Colonic mucosa (tissue), 4 donors: ENCODE measurements at places on chromosomes 3 and 15. TPM values are rescaled to one million over a fixed set of nuclear protein-coding genes. Genes with fewer than 3 reads are reported as not detected.

DNA sequence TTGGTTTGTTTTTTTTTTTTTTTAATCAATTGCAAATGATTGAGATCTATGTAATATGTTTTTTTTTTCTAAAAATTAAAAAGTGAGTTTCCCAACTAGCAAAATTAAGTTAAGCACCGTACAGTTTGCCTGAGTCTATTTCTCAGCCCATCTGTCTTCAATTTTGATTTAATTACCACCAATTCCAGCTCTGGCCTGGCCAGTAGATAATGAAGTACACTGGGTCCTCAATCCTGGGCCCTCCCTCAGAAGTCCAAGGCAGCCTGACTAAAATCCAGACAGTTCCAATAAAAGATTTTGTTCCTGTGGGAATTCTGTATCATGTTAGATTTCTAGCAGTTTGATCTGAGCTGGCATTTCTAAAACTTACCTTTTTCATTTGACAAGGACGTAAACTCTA, 887.2 kb downstream of the NAALADL2 start:
- no peak overlapping the region for H3K27ac ChIP-seq
- H3K4me3 ChIP-seq: no peak overlapping the region
- H3K27me3 ChIP-seq: no peaks in the 10 kb centered on the region
- no peaks in the 10 kb centered on the region for H3K36me3 ChIP-seq
- DNase-seq: no peak
- no peaks in the 10 kb centered on the region for H3K4me1 ChIP-seq

GRCh38 chr3:196003611-196004010, 78.3 kb downstream of the TFRC start:
- H3K27me3 ChIP-seq: no peaks in the 10 kb centered on the region
- H3K4me3 ChIP-seq: no peak overlapping the region
- no peaks in the 10 kb centered on the region for H3K36me3 ChIP-seq
- no peak for DNase-seq
- no peaks in the 10 kb centered on the region for H3K4me1 ChIP-seq

GRCh38 chr3:179256813-179257212, 5.9 kb upstream of the KCNMB3 start:
- no peaks in the 10 kb centered on the region for H3K36me3 ChIP-seq
- H3K27ac ChIP-seq: no peak overlapping the region
- no peaks in the 10 kb centered on the region for H3K27me3 ChIP-seq

DNA sequence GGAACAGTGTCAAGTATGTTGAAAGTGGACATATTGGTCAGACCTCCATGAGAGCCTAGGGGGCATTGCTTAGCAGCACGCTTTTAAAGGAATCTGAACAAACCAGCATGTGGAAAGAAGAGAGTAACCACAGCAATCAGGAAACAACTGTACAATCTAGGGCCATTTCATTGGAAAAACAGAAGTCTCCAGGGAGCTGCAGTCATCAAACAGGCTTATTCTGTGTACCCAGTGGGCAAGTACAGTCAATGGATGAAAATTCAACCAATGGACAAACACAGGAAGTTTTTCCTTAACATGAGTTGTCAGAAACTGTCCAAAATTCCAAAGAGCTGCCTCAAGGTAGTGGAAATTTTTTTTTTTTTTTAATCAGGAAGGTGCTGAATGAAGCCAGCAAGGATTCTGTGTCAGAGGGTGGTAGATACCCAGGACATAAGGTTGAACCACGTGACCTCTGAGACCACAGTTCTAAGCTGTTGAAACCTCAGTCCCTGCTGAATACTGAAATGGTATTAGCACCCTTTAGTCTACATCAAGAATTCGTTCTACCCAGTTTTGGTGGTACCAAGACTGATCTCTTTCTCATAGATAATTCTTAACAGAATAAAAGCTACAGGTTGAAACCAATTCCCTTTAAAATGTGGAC, 4.4 kb upstream of the DLG1 start:
- H3K4me3 ChIP-seq: no peak overlapping the region
- DNase-seq: no peak
- H3K27me3 ChIP-seq: no peaks in the 10 kb centered on the region
- H3K36me3 ChIP-seq: no peaks in the 10 kb centered on the region
- no peak overlapping the region for H3K27ac ChIP-seq

Gene SV2B
- total RNA-seq: 0.17 TPM

Gene SEMA3F
- 24.0 TPM for total RNA-seq
